ENCODE measurements at places on chromosomes 4 and X.

GRCh38 chr4:18039113-18039512, 17.6 kb upstream of the LCORL start:
- no peak for DNase-seq

DNA sequence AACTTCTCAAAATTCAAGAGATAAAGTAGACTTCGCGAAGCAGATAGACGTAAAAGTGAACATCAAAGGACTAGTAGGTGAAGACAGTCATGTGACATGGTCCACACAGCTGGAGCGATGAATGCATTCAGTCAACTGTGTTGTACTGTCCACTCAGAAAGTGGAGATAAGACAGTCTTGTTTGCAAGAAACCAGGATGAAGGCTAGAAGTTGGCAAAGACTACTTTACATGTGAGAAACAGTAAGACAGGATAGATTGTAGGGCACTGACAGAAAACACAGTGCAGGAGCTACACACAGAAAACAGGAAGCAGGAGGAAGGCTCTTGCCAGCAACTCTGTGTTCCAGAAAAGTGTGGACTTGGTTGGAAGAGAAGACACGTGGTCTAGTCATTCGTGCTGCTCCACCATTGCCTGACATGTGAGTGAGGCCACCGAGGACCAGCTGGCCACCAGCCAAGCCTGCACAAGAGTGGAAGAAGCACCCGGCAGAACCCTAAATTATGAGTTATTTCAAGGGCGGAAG, 78.9 kb downstream of the FAT1 start:
- no peak for DNase-seq

DNA sequence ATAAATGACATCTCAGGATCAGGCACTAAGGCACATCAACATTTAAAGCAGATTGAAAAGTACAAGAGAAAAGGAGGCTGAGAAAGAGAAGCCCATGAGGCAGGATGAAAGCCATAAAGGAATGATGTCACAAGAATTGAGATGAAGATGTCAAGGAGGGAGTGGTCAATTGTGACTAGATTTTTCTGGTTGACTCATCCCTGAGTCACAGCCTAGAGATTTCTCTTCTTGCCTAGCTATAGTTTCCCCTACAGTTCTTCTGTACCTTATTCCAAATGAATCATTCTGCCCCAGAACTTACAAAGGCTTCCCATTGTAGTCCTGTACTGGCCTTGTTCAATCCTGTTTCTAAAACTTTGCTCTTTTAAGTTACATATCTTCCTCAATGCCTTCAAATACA, 3.4 kb upstream of the USP53 start:
- DNase-seq = no peak

DNA sequence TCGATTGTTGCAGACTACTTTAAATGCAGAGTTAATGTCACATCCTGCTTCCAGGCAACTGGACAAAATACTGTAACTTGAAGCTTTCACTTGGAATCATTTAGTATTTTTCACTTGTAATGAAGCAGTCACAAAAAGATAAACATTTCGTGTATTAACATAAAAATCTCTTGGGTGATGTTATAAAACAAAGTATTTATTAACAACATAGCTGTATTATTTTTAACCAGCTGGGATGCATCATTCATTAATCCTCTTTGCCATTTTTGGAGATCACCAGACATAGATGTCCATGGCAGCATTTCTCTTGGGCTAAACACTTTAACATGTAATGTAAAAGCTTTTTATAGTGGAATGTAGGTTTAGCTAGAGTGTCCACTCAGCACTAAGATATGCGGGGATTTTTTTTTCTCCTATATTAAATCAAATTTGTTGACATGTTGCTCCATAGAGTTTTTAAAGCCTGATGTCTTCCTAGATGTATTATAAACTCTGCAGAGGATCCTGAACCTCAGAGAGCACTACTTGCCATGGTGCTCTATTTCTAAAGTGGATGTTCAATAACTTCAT, 193.7 kb upstream of the SPANXN4 start:
- no peak for DNase-seq

GRCh38 chr4:1500966-1501753, 94.9 kb upstream of the NKX1-1 start:
- no peak for DNase-seq

- no peak for DNase-seq
These were observed 25.1 kb downstream of the ARL13A start for GRCh38 chrX:100994352-100995281.

GRCh38 chrX:115357326-115358120, 68.0 kb downstream of the LUZP4 start:
- no peak for DNase-seq

DNA sequence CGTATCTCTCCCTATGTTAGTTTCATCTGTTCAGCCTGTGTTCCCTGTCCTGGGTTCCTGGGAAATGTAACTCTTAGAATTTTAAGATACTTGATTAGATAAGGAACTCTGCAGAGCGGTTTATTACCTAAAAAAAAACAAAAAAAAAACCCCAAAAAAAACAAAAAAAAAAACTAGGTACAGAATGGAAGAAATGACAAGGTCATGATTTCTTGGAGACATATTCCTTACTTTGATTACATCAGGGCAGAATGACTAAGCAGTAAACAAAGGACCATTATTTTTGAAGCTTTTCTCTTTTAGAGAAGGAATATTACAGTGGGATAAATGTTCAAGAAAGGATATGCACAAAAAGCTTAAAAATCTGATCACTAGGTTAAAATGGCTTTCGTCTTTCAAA, 171.8 kb downstream of the ARAP2 start:
- no peak for DNase-seq

DNA sequence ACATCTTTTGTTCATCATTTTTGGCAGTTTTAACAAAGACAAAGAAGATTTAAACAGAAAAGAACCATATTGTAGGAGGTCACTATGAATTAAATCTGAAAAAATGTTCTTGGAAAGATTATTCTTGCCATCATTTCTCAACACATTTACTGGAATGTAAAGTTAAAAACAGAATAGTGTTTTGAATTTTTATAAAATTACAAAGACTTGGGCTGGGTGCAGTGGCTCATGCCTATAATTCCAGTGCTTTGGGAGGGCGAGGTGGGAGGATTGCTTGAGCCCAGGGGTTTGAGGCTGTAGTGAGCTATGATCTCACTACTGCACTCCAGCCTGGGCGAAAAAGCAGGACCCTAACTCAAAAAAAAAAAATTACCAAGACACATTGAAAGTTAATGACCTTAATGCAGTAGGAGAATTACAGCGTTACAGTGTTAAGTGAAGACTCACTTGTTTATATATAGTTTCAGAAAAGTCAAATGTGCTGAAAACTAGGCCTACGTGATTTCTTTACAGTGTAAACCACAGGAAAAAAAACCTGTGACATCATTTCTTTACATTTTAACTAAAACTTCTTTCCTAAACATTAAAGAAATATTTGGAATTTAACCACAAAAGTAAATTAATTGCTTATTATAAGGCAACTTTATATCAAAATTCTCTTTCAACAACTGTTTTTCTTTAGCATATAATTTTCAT, 7.9 kb downstream of the FAM13A start:
- no peak for DNase-seq

- DNase-seq = no peak
These were observed 525 bp upstream of the CISD2 start for GRCh38 chr4:102868153-102868780.

GRCh38 chrX:11755724-11756123, 2.3 kb upstream of the MSL3 start:
- no peak for DNase-seq

GRCh38 chr4:2320152-2320551, 58.2 kb upstream of the MXD4 start:
- DNase-seq = no peak

DNA sequence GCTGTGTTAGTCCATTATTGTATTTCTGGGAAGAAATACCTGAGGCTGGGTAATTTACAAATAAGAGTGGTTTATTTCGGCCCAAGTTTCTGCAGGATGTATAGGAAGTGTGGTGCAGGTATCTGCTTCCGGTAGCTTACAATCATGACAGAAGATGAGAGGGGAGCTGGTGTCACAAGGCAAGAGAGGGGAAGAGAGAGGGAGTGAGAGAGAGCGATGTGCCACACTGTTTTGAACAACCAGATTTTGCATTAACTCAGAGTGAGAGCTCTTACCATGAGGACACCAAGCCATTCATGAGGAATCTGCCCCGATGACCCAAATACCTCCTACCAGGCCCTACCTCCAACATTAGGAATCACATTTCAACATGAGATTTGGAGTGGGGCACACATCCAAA, 627.6 kb upstream of the FRG1 start:
- DNase-seq = no peak

DNA sequence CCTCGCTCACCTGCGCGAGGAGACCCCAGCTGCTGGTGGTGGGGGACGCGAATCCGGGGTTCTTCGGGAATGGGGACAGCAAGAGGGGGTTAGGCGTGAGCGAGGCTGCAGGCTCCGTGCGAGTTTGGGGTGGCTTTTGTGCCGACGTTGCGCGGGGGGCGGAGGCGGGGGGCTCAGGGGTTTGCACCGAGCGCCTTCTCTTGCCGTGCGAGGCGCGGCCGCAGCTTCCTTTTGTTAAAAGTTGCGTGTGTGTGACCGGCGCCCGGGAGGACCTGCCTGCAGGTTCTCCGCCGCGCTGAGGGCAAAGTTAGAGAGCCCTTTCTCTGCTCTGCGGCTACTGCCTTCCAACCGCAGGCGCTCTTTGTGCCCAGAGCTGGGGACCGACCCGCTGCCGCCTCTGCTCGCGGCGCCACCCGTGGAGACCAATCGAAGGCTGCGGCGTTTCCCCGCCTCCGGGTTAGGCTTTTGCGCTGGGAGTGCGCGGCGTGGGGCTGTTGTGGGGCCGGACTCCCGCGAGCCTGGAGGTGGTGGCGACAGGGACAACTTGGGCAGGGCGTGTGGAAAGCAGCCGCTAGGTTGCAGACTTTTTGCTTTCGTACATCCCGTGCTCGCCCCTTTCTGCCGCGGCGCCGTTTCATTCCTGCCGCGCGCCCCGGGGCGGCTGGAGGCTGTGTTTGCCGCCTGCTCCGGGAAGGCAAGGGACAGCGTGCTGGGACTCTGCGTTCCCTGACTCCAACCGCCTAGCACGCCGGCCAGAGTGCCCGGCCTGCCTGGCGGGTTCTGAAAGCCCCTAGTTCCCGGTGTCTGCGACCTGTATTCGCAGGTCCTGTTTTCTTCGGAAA, 716 bp downstream of the KIT start:
- DNase-seq = no peak

- DNase-seq = no peak
These were observed 530.3 kb upstream of the PRKX start for GRCh38 chrX:4243759-4244158.

GRCh38 chrX:30627818-30628652, 25.2 kb upstream of the GK start:
- DNase-seq = no peak
